Effector memory CD8-positive, alpha-beta T cell (primary cell): ENCODE measurements at places on chromosomes 2 and 18.
A peak's percentile ranks its signal among the peaks of the same experiment; 100 is the strongest.

DNA sequence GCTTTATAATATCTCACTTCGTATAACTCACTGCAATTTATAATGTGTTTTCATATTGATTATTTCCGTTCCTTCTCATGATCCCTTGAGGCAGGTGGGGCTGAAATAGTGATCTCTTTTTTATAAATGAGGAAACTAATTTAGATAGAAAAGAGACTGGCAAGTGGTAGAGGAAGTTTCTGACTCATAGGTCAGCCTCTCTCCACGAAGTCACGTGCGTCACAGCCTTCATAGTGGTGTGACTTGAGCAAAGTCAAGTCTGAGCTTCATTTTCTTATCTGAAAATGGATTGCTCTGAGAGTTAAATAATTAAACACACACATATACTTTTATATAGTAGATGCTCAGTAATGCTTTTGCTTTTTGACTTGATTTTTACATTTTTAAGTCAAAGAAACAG is 19.9 kb downstream of the ABCG5 start:
- H3K4me3 ChIP-seq, result no peak overlapping the region
- no peak overlapping the region for H3K27ac ChIP-seq
- no peaks in the 10 kb centered on the region for H3K4me1 ChIP-seq
- no peaks in the 10 kb centered on the region for H3K36me3 ChIP-seq
- H3K27me3 ChIP-seq, result peaks cover 21% of the 10 kb centered on the region
- no peak for DNase-seq

GRCh38 chr2:236882930-236883329 is 202.8 kb upstream of the COPS8 start:
- H3K27ac ChIP-seq, result no peak overlapping the region
- H3K4me1 ChIP-seq, result no peaks in the 10 kb centered on the region
- H3K36me3 ChIP-seq, result no peaks in the 10 kb centered on the region
- no peak overlapping the region for H3K4me3 ChIP-seq
- DNase-seq, result no peak

GRCh38 chr18:77711096-77711495 is 461.4 kb downstream of the GALR1 start:
- no peaks in the 10 kb centered on the region for H3K4me1 ChIP-seq
- H3K36me3 ChIP-seq, result no peaks in the 10 kb centered on the region
- H3K4me3 ChIP-seq, result no peak overlapping the region
- H3K27me3 ChIP-seq, result peaks cover 35% of the 10 kb centered on the region
- no peak overlapping the region for H3K27ac ChIP-seq

DNA sequence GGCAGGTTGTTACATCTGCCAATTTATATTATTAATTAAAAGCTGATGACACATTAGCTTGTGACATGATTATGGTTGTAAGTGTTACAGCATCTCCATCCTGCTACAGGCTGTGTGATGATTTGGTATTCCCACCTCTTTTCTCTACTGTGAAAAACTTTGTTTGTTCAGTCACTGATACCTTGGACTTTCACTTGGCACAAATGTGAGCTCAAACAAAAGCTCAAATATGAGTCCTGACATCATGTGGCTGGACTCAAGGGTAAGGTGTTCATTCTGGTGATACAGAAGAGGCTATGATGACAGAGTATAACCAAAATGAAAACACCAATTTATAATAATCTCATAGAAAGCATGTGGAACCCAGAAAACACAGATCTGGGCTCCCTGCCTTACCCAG is 11.4 kb upstream of the IL36A start:
- H3K27ac ChIP-seq, result no peak overlapping the region
- H3K4me3 ChIP-seq, result no peak overlapping the region
- no peak for DNase-seq

DNA sequence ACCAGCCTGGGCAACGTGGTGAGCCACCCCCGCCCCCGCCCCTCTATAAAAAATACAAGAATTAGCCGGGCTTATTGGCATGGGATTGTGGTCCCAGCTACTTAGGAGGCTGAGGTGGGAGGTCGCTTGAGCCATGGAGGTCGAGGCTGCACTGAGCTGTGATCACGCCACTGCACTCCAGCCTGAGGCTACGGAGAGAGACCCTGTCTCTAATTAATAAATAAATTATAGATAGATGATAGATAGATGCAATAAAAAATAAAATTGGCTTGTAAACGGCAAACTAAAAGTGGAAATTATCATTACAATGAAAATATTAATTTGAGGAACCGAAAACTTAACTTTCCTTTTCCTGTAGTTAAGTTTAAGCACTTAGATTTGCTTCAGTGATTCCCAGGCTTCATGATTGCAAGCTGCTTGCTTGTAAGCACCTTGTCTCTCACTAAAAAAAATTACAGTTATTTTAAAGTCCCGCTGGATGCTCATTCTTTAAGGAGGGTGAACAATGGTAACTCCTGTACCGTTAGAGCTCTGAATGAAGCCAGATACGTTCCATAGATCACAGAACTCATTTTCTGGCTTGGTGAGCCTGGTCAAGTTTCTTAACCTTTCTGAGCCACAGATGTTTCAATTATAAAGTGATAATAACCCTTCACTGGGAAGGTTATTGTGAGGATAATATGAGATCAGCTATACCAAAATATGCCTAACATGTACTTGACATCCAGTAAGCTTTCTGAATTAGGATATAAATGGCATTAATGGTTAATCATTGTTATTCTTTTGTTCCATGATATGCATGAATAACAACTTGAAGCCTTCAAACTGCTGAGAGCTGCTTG is 9.3 kb upstream of the NARS1 start:
- peaks cover 21% of the 10 kb centered on the region for H3K36me3 ChIP-seq
- peaks cover 14% of the 10 kb centered on the region for H3K4me1 ChIP-seq
- peak overlapping the region; percentile 96 for H3K4me3 ChIP-seq
- peak overlapping the region; percentile 98 for H3K27ac ChIP-seq

DNA sequence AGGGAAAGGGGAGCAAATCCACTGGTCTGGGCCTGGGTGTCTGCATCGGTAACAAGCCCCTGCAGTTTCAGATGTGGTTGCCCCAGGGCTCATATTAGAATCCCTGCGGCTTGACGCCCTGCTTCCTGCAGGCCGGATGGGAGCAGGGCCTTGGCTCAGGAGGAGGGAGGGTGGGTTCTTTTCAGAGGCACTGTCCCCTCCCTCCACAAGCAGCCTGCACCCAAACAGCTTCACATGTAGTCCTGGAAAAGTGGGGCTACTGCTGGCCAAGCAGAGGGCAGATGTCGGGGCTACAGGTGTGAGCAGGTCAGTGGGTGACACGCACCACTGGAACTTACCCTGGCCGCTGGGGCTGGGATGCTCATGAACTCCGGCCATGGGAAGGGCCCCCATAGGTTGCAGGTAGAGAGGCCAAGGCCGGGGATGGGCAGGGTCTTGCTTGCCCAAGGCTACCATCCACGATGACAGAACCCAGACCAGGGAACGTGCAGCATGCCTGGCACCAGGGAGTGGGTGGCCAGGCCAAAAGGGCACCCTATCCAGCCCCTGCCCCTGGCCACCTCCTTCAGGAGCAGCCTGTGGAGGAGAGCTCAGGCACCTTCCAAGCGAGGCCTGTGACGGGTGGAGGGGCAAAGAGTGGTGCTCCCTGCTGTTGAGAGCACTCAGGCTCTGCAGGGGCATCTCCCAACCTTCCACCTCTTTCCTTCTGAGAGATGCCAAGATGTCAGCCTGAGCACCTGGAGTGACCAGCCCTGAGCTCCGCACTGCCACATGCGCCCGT is 16.8 kb downstream of the ARID5A start:
- DNase-seq, result no peak
- H3K27me3 ChIP-seq, result no peaks in the 10 kb centered on the region
- peak overlapping the region; percentile 53 for H3K4me3 ChIP-seq
- peak overlapping the region; percentile 89 for H3K27ac ChIP-seq
- H3K36me3 ChIP-seq, result peaks cover 53% of the 10 kb centered on the region
- H3K4me1 ChIP-seq, result peaks cover 8% of the 10 kb centered on the region

DNA sequence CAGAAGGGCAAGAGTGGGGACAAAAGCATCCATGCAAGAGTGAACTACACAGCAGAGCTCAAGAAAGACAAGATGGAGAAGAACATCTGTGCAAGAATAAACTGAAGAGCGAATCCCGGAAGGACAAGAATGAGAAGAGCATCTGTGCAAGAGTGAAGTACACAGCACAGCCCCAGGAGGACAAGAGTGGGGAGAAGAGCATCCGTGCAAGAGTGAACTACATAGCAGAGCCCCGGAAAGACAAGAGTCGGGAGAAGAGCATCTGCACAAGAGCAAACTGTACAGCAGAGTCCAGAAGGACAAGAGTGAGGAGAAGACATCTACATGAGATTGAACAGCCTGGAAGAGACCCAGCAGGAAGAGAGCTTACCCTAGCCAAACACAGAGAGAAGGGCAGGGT is 284.6 kb downstream of the PIEZO2 start:
- H3K27ac ChIP-seq, result no peak overlapping the region
- H3K27me3 ChIP-seq, result peaks cover under 1% of the 10 kb centered on the region
- H3K36me3 ChIP-seq, result no peaks in the 10 kb centered on the region
- no peak for DNase-seq

- no peak overlapping the region for H3K27ac ChIP-seq
- no peak overlapping the region for H3K4me3 ChIP-seq
- H3K36me3 ChIP-seq, result no peaks in the 10 kb centered on the region
- DNase-seq, result no peak
- no peaks in the 10 kb centered on the region for H3K4me1 ChIP-seq
These were observed 2.6 kb downstream of the ANO7 start for GRCh38 chr2:241191081-241191480.

DNA sequence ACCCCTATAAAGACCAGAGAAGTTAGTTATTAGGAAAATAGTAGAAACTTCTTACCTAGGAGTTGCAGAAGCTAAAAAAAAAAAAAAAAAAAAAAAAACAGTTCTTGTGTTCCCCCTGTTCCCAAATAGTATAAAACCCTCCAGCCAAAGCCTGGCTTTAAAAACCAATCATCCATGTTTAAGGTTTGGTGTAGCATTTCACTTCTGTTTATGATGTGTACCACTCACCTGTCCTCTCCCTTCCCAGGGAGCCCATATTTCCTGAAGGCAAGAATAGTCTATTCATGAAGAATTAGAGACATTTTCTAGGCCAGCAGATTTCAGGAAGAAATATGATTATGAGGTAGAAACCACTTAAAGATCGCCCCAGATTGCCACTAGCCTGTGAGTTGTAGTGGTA is 273.6 kb downstream of the SETBP1 start:
- H3K27ac ChIP-seq, result no peak overlapping the region
- peaks cover 6% of the 10 kb centered on the region for H3K27me3 ChIP-seq
- no peaks in the 10 kb centered on the region for H3K4me1 ChIP-seq
- no peak overlapping the region for H3K4me3 ChIP-seq
